ENCODE measurements at places on chromosomes 1 and 21. TPM values are rescaled to one million over a fixed set of nuclear protein-coding genes. Genes with fewer than 3 reads are reported as not detected.

DNA sequence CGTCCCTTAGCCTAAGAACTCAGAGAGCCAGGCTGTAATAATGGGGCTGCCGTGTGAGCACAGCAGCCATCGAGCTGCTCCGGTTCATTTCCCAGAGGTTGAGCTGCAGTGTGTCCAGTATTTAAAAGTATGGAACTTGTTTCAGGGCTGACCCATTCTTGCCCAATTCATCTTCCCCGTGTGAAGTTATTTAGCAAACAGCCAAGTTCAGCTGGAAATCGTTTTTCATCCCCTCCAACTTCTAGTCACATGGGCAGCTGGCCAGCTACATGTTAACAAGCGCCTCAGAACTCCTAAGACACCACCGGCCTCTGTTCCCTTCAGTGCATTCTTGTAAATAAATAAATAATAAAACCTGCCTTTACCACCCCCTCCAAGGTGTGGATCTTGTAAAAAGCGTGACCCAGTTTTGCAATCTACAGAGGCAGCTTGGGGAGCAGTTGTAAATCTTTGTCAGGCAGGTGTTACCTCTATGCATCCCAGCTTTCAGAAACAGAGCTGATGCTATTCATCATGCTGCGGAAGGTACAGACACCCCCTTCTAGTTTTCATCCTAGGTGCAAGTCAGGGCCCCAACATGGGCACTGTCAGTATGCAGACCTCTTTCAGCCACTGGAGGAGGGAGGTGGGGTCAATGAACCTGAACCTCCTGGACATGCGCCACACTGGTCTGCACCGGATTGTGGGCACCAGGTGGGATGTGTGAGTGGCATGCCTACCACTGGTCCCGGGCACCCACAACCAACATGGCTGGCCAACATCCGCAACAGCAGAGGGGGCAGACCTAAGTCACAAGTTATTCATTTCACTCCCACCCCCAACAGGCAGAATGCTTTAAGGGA lies 18.7 kb upstream of the KNCN start:
- no peaks in the 10 kb centered on the region for H3K27me3 ChIP-seq
- no peak overlapping the region for H3K27ac ChIP-seq
- no peak for DNase-seq
- no peak overlapping the region for H3K4me3 ChIP-seq
- H3K4me1 ChIP-seq = no peaks in the 10 kb centered on the region

DNA sequence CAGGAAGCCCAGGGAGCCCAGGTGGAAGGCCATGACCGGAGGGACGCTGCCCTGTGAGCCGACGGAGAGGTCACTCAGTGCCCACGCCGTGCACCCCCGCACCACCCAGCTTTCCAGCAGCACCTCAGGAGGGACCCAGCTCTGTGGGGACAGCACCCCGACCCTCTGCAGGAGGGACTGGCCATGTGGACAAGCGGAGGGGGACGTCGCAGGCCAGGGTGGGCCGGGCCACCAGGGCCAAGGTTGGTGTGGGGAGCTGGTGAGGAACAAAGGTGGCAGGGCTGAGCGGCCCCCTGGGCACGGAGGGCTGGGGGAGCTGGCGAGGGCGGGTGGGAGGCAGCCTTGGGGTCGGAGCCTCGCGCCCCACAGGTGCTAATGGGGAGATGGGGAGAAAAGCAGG lies 22.8 kb downstream of the NADK start:
- no peak overlapping the region for H3K4me3 ChIP-seq
- DNase-seq = no peak
- H3K36me3 ChIP-seq = peaks cover 4% of the 10 kb centered on the region
- no peak overlapping the region for H3K27ac ChIP-seq

GRCh38 chr1:211420845-211421454 lies 71.0 kb downstream of the RD3 start:
- H3K4me3 ChIP-seq = peak overlapping the region; percentile 29
- no peaks in the 10 kb centered on the region for H3K27me3 ChIP-seq
- no peaks in the 10 kb centered on the region for H3K36me3 ChIP-seq
- H3K27ac ChIP-seq = no peak overlapping the region
- peaks cover 25% of the 10 kb centered on the region for H3K4me1 ChIP-seq

GRCh38 chr1:56574794-56575193 lies 4.6 kb downstream of the PLPP3 start:
- peaks cover 6% of the 10 kb centered on the region for H3K4me1 ChIP-seq
- no peak for DNase-seq
- no peak overlapping the region for H3K4me3 ChIP-seq
- H3K27me3 ChIP-seq = peaks cover 27% of the 10 kb centered on the region

DNA sequence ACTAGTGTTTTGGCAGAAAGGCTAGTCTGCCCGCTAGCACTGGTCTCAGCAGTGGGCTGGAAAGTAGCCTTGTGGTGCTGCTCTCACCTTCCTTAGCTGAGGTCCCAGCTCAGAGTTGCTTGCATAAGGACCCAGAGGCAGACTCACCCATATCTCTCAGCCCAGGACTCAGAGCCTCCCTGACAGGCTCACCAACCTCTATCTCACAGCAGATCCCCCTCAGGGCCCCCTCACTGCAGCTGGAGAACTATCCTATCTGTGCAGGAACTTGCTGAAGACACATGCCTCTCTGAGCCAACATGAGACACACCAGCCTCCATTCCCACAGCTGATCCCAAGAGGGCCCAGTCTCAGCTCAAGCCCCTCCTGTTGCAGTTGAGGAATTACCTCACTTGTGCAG lies 82.6 kb downstream of the IARS2 start:
- DNase-seq = no peak
- H3K4me3 ChIP-seq = no peak overlapping the region
- no peak overlapping the region for H3K27ac ChIP-seq
- peaks cover 7% of the 10 kb centered on the region for H3K36me3 ChIP-seq
- H3K27me3 ChIP-seq = no peaks in the 10 kb centered on the region

DNA sequence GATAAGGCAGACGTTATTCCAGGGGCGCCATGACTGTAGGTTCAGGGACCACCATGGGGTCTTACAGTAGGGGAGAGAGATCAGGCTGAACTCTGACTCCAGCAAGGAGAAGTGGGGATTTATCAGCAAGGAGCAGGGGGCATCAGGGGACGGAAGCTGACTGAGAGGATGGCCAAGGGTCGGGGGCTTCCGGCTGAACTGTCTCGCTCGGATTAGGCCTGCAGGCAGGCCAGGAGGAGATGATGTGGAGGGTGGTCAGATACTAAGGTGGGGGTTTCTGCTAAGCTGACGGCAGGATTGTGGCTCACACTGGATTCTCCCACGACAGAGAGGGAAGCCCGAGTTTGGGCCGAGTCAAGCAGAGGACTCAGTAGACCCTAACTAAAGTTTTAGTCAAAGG lies 186.9 kb upstream of the VAMP3 start:
- H3K36me3 ChIP-seq = no peaks in the 10 kb centered on the region
- DNase-seq = no peak
- H3K27me3 ChIP-seq = no peaks in the 10 kb centered on the region
- H3K4me3 ChIP-seq = no peak overlapping the region
- no peak overlapping the region for H3K27ac ChIP-seq
- no peaks in the 10 kb centered on the region for H3K4me1 ChIP-seq

Gene PPIAL4G
- total RNA-seq = 0.14 TPM

Measured in activated T-cell treated with anti-CD3 and anti-CD28 coated beads, Interleukin-2, amount 50 U/mL, for 72 hours (primary cell).